NCI-H748 treated with DMSO at 0.1 percent for 48 hours (cell line): ENCODE measurements at places on chromosomes 5 and 9.

DNA sequence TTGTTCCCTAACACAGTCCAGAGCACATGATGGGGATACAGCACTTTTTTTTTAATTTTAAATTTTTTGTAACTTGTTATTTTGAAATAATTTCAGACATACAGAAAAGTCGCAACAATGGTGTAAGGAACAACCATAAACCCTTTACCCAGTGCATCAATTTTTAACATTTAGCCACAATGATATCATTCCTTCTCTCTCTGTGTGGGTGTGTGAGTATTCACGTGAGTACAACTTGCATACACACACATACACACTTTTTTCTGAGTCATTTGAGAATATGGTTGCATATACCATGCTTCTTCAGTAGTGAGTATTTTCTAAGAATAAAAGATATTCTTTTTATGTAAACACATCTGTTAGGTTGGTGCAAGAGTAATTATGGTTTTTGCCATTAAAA is 135.2 kb downstream of the ARHGAP26 start:
- no peak for DNase-seq

DNA sequence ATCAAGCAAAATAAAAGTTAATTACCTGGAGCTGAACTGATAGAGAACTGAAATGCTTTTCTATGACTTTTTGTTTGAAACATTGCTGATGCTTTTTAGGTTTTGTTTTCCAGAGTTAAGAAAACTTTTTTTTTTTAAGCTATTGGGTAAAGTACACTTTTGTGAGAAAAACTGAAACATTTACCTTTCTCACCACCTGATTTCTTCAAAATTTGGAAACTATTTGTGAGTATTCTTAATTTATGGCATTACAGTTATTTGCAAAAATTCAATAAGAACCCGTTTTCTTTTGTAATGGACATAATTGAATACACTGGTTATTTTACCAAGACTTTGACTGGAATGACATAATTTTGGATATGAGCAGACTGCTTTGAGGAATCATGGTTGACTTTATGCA is 6.6 kb downstream of the C9orf153 start:
- DNase-seq: no peak

DNA sequence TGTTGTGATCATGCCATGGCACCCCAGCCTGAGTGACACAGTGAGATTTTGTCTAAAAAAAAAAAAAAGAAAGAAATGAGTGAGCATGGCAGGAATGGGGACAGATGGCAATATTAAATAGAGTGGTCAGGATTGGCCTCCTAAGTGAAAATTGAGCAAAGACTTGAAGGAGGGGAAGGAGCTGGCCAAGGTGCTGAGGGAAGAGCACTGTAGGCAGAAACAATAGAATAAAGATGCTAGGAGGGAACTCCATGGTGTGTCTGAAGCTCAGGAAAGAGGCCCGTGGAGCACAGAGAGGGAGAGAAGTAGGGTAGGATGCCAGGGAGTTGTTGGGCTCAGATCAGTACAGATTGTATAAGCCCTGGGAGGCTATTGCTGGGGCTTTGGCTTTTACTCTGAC is 64.4 kb upstream of the PCAT7 start:
- DNase-seq: no peak

- DNase-seq: no peak
These were observed 21.0 kb downstream of the SNX30 start for GRCh38 chr9:112771359-112772214.

DNA sequence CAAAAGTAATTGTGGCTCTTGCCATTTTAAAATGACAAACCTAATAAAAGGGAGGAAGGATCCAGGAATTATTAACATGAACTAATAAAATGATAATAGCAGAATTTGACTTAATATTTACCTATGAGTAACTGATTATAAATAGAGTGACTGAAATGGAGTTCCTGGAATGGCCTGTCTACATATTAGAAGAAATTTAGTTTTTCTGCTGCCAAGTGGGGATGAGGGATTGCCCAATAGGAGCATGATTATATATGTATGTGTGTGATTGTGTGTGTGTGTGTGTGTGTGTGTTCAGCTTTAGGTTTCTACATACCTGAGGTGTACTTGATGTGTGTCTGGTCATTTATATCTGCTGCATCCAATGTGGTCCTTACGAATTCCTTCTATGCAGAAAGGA is 36.6 kb upstream of the ITGA1 start:
- DNase-seq: no peak

- DNase-seq: peak; percentile 47
These were observed 77.6 kb downstream of the UGCG start for GRCh38 chr9:111974092-111974681.
